ENCODE measurements at places on chromosomes 4 and X. TPM values are rescaled to one million over a fixed set of nuclear protein-coding genes. Genes with fewer than 3 reads are reported as not detected.

GK2 gene
- total RNA-seq = not detected

GRCh38 chr4:55014876-55015275 is 110.5 kb downstream of the KDR start:
- no peak for DNase-seq

GRCh38 chrX:129404670-129405008 is 118.7 kb downstream of the SMARCA1 start:
- no peak for DNase-seq

GRPR gene
- not detected for total RNA-seq

MRPL1 gene
- 30.5 TPM for total RNA-seq

CYSLTR1 gene
- total RNA-seq = 3.8 TPM

DNA sequence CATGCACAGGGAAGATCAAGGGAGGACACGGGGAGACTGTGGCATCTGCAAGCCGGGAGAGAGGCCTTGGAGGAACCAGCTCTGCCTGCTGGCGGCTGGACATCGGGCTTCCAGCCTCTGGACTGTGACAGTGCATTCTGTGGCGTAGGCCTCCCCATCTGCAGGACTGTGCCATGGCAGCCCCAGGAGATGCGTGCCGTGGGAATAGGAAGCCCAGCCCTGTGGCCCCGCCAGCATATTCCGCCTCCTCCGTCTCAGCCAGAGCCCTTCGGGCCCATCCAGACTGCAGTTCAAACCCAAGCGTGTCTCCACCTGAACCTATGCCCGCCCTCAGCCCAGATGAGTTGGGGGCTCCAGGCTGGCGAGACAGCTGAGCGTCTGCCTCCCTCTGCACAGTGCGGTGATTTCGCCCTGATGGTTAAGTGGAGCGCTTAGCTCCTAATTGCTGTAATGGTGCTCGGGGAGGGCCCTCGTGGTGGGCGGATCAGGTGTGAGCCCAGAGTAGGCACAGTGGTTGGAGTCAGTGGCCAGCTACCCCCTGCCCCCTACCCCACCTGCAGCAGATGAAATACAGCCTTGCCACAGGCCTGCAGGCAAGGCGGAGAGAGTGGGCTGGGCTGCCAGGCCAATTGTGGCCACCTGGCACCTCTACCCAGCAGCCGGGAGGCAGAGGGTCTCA is 133.9 kb downstream of the HMX1 start:
- no peak for DNase-seq

MAGEC3 gene
- not detected for total RNA-seq

SSX4B gene
- not detected for total RNA-seq

GRCh38 chr4:22478426-22478825 is 37.4 kb downstream of the ADGRA3 start:
- no peak for DNase-seq

DNA sequence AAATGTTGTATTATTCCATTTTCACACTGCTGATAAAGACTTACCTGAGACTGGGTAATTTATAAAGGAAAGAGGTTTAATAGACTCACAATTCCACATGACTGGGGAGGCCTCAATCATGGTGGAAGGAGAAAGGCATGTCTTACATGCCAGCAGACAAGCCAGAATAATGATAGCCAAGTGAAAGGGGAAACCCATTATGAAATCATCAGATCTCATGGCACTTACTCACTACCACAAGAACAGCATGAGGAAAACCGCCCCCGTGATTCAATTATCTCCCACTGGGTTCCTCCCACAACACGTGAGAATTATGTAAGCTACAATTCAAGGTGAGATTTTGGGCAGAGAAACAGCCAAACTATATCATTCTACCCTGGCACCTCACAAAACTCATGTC is 2535.1 kb downstream of the ARAP2 start:
- no peak for DNase-seq

DNA sequence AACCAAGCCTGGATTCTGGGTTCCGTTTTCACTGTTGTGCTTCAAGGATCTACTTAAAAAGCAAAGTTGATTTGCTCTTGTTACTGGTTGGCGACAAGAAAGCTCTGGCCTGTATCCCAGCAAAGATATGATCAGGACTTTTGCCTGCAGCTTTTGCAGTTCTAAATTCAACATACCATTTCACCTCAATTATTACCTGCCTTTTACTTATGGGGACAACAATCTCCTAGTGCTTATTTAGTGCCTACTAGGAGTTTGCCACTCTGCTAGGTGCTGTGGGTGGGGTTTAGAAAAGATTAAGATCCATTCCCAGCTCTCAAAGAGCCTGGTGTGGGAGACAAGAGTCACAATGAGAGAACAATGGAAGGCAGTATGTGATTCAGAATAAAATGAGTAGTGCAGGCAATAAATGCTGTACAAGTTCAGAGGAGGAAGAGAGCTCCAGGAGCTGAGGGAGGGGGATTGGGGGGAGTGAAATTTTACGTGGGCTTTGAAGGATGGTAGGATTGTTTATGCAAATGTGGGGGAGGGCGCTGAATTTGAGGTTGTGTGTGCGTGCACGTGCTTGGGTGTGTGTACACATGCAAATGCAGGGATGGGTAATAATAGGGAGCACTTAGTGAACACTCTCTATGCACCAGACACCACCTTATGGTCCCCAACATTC is 5.0 kb upstream of the TMEM164 start:
- DNase-seq = no peak

GRCh38 chr4:107618656-107619055 is 101.4 kb downstream of the PAPSS1 start:
- DNase-seq = no peak

GRCh38 chr4:40515398-40516293 is 114.0 kb downstream of the RBM47 start:
- no peak for DNase-seq

FATE1 gene
- total RNA-seq = not detected

GRCh38 chrX:134868771-134869495 is 121.9 kb upstream of the SMIM10 start:
- no peak for DNase-seq

- DNase-seq = no peak
Observed at GRCh38 chrX:29531336-29531735, 684.0 kb upstream of the MAGEB2 start.

GRCh38 chr4:119299260-119299671 is 22.7 kb downstream of the FABP2 start:
- no peak for DNase-seq

- no peak for DNase-seq
Observed at GRCh38 chrX:48890296-48890925, 7.2 kb downstream of the TIMM17B start.

GRCh38 chr4:26257850-26258249 is 63.0 kb upstream of the RBPJ start:
- DNase-seq = no peak

- no peak for DNase-seq
Observed at GRCh38 chr4:180449395-180449956, 1793.7 kb upstream of the TENM3 start.

DNA sequence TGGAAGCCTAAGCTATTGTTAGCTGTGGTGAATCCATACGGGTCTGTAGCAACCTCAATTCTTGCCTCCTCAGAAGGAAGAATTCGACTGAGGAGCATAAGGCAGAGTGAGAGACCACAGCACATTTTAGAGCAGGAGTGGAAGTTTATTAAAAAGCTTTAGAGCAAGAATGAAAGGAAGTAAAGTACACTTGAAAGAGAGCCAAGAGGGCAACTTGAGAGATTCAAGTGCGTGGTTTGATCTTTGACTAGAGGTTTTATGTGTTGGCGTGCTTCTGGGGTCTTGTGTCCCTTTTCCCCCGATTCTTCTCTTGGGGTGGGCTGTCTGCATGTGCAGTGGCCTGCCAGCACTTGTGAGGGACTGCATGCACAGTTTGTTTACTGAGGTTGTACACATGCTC is 880.6 kb upstream of the INTU start:
- DNase-seq = no peak

DNA sequence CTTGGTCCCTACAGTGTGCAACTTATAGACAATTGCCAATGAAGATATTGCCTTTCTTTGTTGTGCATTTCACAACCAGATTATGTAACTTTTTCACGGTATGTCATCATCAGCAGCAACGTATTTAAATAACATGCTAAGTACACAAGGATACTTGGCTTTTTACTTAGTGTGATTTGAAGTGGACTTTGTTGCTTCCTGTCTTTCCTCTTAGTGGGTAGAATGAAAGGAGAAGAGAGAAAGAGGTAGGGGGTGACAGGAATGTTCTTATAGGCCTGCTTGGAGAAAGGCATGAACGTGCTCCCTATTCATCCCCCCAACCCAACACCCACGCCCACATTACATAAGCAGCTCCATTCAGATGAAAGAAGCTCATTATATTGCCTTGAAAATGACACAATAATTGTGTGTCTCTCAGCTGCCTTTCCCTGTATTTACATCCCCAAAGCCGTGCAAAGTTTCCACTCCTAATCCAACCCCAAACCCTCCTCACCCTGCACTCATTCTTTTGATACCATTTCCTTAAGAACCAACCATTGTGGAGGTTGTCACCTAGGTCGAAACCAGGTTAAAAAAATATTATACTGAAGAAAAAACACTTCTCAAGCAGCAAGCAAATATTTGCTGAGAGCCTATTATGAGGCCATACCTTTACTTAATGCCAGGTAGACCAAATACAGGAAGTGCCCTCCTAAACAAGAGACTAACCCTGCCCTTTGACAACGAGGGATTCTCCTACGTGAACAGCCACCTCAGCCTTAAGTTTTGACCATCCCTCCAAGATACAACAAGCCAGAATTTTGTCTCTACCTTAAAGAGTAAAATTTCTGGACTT is 25.2 kb upstream of the GK start:
- no peak for DNase-seq

- DNase-seq = no peak
Observed at GRCh38 chr4:14621731-14622463, 380.4 kb upstream of the CPEB2 start.

GRCh38 chr4:88975958-88976774 is 80.8 kb downstream of the FAM13A start:
- DNase-seq = no peak

- DNase-seq = no peak
Observed at GRCh38 chrX:133307637-133308498, 89.7 kb upstream of the TFDP3 start.

DNA sequence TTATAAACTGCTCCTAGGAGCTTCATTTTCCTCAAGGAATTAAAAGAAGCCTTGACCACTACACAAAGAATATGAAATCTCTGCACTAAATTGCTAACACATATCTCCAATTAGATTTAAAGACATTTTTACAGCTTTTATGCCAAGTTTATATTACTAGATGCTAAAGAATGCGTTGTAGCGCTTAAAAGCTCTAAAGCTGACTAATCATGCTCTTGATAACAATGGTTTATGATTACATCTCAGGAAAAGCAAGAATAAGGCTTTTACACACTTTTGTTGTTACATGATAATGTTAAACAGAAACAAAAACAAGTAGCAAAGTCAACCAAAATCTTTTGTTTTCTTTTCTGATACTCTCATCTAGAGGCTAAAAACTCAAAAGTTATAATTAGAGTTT is 44.7 kb downstream of the SLC10A7 start:
- no peak for DNase-seq

CENPI gene
- total RNA-seq = 2.3 TPM

ATOH1 gene
- not detected for total RNA-seq

GRCh38 chrX:129679901-129680300 is 25.1 kb upstream of the APLN start:
- peak; percentile 50 for DNase-seq

GRCh38 chrX:154541896-154542722 is 4.5 kb downstream of the G6PD start:
- DNase-seq = peak; percentile 81

- DNase-seq = no peak
Observed at GRCh38 chr4:154305616-154306015, 186.0 kb downstream of the DCHS2 start.

- no peak for DNase-seq
Observed at GRCh38 chr4:136690360-136690759, 841.9 kb downstream of the PCDH18 start.

GRCh38 chrX:154026136-154027021 is 6.7 kb upstream of the IRAK1 start:
- no peak for DNase-seq

- DNase-seq = peak; percentile 92
Observed at GRCh38 chrX:38800981-38801845, at the start of gene MID1IP1. TSS of gene MID1IP1 (plus strand) at chrX:38801459. CDS start at chrX:38804947, 3,488 bp downstream.

GRCh38 chrX:91389026-91389425 is 45.6 kb upstream of the PABPC5 start:
- DNase-seq = no peak

GRCh38 chrX:44829832-44830231 is 14.0 kb upstream of the DUSP21 start:
- DNase-seq = no peak

DNA sequence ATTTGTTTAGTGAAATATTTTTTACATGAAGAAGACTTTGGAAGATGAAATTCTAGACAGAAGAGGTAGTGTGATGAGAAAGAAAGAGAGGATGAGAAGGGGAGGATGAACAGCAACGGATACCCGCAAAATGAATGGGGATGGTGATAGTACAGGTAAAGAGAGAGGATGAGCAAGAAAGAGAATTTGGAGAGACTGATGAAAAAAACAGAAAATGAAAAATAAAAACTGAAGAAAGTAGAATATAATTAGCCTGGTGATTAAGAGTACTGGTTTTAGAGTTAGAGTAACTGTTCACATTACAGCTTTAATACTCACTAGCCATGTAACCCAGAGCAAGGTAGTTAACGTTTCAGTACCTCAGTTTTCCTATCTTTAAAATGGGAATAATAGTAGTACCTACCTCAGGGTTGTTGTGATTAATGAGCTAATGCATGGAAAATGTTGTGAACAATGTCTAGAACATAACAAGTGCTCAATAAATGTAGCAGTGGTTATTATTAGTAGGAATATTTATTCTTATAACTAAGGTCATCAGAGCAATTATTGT is 54.9 kb upstream of the ANTXR2 start:
- DNase-seq = no peak

DNA sequence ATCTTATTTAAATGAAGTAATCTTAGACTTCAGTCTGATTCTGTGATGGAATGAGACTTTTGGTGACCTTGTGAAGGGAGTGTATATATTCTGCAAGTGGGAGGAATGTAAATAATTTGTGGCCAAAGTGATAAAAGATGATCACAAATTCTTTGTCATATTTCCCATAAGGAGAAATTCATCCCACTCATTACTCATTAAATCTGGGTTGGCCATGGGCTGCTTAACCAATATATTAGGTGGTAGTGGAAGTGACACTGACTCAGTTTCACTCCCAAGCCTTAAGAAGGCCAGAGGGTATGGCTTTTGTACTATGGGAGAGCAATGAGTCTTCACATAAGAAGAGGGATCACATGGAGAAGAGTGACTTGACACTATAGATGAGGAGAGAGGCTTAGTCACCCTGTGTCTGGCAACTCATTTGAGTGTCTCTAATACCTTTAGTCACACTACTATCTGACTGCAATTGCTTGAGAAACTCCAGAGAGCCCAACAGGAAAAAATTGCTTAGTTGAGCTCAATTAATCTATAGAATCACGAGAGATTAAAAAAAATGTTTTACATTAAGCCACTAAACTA is 408.2 kb upstream of the PITX2 start:
- DNase-seq = no peak

NR3C2 gene
- total RNA-seq = 31.6 TPM

DNA sequence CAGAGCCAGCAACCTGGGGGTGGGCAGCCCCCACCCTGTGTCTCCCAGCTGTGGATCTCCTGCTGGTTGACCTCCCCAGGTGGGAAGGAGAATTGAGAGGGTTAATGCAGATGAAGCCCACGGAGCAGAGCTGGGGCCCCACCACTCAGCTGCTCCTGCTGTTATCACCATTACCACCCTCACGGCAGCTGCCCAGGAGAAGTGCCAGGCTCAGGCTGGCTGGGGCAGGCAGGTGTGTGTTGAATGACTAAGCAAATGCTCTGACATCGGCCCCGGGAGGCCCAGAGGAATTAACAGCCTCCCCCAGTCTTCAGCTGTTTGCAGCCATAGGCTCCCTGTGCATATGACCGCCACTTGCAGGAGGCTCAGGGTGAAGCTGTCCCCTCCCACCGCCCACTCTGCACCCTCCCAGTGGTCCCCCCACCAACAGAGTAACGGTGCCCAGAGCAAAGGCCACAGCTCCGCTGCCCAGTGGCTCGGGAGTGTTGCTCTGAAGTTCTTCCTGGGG is 133.8 kb downstream of the CPZ start:
- DNase-seq = peak; percentile 22

Measured in ureter (tissue), 1 donor.